ENCODE measurements at places on chromosomes 5 and 9.

DNA sequence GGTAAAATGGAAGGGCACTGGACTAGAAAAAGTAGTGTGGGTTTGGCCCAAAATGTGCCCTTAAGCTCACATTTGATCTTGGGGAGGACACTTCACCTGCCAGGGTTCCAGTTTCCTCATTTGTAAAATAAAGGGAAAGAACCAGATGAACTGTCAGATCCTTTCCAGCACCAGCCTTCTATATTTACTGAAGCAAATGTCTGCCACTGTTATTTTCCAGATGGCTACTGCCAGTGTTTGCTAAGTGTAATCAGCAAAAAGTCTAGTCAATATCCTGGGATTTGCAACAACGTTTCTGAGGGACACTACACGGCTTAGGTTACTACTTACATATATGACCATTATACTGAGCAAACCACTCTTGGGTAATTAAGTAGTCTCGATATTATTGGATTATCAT lies 340.3 kb downstream of the KCNN2 start:
- no peak for DNase-seq

DNA sequence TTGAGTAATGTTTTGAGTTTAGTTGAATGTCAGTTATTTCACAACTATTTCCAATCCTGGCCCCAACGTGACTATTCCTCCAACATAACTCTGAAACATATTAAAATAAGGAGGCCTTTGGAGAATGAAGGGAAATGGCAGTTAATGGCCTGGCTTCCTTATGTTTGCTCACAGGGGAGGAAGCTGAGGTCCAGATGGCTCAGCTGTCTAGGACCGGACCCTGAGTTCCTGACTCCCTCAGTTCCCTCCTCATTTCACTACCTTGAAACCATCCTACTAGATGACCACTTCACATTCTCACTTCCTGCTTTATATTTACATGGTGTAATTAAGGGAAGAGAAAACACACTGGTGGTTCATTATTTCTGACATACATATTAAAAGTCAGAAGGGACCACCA lies 6.6 kb downstream of the OTULINL start:
- DNase-seq, result no peak

DNA sequence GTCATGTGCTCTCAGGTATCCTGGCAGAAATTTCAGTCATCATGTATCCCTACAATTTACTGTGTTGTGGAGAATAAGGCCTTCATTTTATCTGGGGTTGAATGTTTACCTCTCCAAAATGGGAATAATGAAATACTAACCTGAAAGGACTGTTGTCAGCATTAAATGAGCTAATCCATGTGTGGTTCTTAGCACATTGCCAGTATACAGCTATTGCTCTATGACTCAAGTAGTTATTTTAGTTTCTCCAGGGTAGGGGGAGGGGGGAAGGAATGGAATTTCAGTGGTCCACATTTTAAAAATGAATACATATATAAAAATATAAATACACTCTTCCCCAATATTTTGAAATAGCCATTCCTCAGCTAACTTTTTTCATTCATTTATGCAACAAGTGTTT lies 3.5 kb downstream of the PAM start:
- DNase-seq, result no peak

DNA sequence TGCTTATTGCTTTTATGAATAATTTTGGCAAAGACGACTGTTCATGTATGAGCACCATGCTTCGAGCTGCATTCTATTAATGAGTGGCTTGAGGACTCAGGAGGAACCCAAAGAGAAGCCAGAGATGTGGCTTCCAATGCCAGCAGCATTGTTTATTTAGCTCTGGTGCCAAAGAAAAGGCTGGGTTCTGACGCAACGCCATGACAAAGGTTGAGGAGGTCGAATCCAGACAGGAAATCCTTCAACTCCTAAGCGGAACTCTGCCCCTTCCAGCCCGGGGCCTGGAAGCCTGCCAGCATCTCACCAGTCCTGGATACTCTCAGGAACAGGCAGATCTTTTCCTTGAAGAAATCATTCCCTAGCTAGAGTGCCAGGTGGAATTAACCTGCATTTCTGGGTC lies 104.4 kb downstream of the ARHGAP26 start:
- DNase-seq, result no peak

- DNase-seq, result no peak
Measured at GRCh38 chr5:89520771-89521170, 637.8 kb upstream of the MEF2C start.

DNA sequence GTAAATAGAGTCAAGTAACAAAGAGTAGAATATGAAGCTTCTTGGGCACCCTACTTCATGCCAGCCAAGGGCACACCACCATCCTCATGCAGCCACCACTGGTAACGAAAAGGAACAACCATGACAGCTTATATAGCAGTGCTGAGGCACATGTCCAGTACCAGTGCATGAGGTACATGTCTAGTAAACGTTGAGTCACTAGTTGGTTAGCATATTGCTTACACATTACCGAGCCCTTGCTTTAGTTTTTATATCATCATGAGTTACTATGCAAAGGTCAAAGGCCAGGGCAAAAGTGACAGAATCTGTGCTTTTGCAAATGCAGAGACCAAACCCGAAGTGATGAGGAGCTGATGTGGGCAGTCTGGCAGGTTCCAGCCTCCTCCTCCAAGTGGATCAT lies 147.1 kb upstream of the MAP1B start:
- no peak for DNase-seq

DNA sequence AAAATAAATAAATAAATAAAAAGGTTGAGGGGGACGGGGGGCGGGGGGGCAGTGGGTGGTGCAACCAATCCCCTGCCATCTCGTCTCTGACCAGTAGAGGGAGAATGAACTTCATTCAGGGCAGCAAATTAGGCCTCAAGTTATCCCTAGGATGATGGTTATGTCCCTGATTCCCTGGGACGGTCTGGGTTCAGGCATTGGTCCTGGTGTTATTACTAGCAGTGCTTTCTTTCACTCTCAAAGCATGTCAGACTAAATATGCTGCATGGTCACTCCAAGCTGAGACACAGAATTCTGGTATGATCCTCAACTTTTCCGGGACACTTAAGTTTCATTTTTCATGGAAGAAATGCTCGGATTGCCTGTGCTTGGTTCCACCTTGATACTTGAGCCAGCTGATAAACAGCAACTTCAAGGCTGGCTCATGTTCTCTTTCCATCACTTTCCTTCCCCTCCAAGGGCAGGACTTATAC lies 59.4 kb downstream of the DAP start:
- DNase-seq, result no peak

DNA sequence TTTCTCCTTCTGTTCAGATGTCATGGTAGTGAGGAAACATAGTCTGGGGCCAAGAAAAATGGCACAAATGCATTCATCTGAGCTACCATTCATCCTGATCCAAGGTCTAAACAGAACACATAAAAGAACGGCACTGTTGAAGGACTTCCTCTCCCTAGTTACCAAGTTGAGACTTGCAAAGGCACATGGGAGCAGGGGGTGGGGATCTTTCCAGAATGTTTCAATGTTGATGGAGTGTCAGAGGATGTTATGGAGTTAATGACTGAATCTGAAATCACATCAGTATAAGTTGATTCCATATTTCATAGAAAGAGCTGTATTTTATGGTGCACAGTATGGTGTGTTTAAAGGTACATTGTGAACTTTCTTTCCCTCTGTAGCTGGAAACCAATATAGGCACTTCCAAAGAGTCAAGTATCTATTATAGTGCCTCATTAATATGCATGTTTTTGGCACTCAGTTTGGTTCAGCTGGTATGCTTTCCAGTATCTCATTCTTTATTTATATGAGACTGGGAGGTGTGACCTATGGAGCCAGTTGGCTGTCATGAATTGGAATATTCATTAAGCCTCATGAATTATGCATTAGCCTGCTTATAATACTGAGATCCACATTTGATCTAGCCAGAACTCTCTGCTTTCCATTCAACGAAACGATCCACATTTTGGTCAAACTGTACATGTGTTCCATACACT lies 603.0 kb downstream of the NR2F1-AS1 start:
- no peak for DNase-seq

GRCh38 chr5:1199649-1200494 lies 1.5 kb upstream of the SLC6A19 start:
- no peak for DNase-seq

- DNase-seq, result no peak
Measured at GRCh38 chr9:100052375-100052774, 46.4 kb downstream of the ERP44 start.

DNA sequence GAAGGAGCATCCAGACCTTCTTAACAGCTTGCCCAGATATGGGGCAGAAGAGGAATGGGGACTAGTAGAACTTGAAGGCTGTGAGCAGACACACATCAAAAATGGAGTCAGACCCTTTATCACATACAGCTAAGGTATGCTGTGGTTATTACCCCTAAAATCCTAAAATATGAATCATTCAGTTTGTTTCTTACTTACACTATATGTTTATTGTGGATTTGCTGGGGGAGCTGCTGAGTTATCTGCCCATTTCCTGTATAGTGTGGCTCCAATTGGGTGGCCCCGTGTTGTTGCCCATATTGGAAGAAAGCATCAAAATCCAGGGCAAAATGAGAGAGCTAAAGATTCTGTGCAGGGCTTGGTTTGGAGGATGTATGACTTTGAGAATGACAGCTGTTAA lies 56.9 kb downstream of the AP3S1 start:
- DNase-seq, result no peak

GRCh38 chr5:73592551-73592950 lies 27.0 kb downstream of the UTP15 start:
- no peak for DNase-seq

DNA sequence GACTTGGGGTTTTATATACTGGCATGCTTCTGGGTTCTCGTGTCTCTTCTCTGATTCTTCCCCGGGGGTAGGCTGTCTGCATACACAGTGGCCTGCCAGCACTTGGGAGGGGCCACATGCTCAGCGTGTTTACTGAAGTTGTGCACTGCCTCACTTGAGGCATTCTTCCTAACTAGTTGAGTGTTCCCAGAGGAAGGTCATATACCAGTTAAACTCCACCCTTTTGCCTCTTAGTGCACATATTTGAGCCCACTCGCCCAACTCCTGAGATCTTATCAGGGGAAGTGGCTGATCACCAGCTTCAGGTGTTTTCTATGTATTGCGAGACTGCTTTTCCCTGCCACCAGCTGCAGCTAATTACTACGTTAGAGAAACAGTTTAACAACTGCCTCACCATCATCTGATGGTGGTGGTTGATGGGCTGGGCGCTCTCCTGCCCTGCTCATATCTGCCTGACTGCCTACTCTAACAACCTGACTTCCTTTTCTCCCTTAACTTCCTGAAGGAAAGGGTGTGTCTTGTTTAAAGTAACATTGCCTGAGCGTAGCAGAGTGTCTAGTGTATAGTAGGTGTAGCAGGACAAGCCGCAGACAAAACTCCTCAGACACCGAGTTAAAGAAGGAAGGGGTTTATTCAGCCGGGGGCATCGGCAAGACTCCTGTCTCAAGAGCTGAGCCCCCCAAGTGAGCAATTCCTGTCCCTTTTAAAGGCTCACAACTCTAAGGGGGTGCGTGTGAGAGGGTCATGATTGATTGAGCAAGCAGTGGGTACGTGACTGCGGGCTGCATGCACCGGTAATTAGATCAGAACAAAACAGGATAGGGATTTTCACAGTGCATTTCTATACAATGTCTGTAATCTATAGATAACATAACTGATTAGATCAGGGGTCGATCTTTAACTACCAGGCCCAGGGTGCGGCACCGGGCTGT lies 60.1 kb upstream of the CLINT1 start:
- no peak for DNase-seq

GRCh38 chr5:139150367-139150999 lies 47.7 kb downstream of the SIL1 start:
- no peak for DNase-seq

- DNase-seq, result no peak
Measured at GRCh38 chr9:132023419-132024180, 56.1 kb downstream of the MED27 start.

DNA sequence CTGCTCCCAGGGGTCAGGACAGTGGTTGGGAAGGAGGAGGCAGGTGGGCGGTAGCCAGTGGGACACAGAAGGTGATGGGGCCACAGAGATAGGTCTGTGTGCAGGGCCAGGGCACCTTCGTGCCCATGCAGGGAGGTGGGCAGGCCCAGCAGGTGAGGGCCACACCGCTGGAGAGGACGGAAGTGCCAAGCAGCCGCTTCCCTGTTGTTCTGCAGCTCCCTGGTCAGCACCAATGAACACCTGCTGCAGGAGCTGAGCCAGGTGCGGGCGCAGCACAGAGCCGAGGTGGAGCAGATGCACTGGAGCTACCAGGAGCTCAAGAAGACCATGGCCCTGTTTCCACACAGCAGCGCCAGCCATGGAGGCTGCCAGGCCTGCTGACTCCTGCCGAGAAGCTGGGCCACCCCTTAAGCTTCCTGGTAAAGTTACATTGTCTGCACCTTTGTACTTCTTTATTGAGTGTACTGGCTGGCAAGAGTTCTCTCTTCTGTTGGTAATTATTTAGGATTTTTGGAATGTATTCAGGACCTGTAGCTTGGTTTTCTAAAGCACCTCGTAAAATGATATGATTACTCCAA lies 40.3 kb downstream of the TPPP start:
- no peak for DNase-seq

DNA sequence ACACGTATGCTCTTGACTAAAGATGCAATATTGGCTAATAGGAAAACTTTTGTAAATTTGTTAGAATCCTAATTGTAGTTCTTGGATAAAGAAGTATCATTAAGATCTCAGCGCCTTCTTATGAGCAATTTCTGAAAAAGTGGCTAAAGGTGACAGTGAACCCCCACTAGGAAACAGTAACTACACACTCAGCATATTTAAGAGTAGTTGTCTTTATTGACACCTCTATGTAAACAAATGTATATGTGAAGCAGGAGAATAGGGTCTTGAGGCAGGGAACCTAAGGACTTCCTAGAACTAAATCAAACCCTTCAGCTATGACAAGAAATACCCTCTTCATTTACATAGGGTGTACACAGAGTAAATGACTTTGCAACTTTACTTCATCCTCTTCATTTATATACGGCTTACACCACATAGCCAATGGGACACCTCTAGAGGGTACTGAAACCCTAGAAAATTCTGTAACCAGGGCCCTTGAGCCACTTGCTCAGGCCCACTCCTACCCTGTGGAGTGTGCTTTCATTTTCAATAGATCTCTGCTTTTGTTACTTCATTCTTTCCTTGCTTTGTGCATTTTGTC lies 2.8 kb downstream of the NIPSNAP3A start:
- no peak for DNase-seq

DNA sequence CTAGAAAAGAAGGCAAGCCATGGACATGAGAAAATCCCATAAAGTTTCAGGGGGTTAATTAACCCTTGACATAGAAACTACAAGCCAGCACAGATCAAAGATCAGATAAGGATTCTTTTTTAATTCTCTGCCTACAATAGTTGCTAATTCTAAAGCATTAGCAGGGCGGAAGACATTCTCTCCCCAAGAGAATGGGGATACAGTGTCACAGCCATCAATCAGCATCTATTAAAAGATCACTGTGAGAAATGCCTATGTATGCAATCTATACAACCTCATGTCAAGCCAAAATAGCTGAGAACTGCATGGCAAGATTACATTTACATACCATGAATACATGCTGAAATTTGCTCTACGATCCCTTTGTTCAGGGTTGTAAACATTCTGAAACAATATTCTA lies 14.3 kb downstream of the VLDLR start:
- no peak for DNase-seq

DNA sequence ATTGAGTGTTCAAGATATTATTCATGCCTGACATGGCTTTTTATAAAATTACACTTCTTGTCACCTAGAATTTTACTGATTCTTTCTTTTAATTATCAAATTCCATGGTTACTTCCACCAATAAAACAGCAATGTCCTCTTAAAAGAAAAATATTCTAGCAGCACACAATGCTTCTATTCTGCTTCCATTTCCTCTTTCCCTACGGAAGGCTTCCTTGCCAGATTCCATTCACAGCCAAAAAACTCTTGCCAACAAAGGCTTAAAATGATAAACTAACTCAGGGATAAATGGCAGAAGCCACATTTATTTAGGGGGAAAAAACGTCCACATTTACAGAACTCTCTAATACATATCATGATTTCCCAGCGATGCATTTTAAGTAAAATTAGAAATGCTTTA lies 111.6 kb downstream of the CTNND2 start:
- no peak for DNase-seq

All from AG04450 (cell line).